ENCODE measurements at places on chromosomes 7 and 10.

- no peak for DNase-seq
Measured at GRCh38 chr10:113162960-113163359, 212.9 kb downstream of the TCF7L2 start.

- DNase-seq = no peak
Measured at GRCh38 chr7:132475669-132476116, 100.6 kb downstream of the PLXNA4 start.

- DNase-seq = no peak
Measured at GRCh38 chr7:8371742-8372141, 61.7 kb upstream of the NXPH1 start.

DNA sequence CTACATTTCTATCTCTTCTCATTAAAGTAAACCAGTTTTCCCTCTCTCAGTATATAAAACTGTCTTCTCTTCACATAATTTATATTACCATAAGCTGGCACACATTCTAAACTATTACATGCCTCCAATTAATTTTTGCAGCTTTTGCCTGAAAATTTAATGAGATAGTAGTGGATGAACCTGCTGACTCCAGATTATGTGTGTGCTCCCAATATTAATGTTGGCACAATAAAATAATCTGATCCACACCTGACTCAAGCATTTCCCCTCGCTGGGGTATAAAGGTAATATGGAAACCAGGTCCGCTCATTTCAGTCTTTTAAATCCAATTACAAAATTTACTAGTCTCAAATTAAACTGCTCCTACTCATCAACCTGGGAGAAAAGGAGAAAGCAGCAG is 63.4 kb downstream of the CTBP2 start:
- no peak for DNase-seq

GRCh38 chr7:30159698-30160143 is 24.9 kb downstream of the MTURN start:
- no peak for DNase-seq

Data from stimulated activated CD8-positive, alpha-beta memory T cell treated with anti-CD3 and anti-CD28 coated beads, Interleukin-15, amount 100 ng/mL, for 4 hours (primary cell).